ENCODE measurements at places on chromosomes 7 and 10.

- DNase-seq, result no peak
Measured at GRCh38 chr7:24019841-24020240, 264.1 kb upstream of the NPY start.

- DNase-seq, result no peak
Measured at GRCh38 chr10:118308664-118309063, 33.5 kb downstream of the FAM204A start.

DNA sequence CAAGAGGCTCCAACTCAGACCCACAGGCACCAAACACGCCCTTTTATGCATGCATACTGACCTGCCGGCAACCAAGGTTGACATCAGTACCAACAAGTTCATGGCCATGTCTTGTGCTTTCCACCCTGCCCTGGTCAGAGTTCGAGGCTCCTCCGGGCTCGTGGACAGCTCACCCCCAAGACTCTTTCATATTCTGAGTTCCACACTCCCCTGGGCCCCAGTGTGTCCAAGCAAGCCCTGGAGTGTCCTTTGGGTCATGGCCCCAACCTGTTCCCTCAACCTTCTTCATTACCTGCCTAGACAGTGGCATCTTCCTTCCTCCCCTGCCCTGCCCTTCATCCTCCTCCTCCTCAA lies 40.5 kb downstream of the HIF1AN start:
- no peak for DNase-seq

DNA sequence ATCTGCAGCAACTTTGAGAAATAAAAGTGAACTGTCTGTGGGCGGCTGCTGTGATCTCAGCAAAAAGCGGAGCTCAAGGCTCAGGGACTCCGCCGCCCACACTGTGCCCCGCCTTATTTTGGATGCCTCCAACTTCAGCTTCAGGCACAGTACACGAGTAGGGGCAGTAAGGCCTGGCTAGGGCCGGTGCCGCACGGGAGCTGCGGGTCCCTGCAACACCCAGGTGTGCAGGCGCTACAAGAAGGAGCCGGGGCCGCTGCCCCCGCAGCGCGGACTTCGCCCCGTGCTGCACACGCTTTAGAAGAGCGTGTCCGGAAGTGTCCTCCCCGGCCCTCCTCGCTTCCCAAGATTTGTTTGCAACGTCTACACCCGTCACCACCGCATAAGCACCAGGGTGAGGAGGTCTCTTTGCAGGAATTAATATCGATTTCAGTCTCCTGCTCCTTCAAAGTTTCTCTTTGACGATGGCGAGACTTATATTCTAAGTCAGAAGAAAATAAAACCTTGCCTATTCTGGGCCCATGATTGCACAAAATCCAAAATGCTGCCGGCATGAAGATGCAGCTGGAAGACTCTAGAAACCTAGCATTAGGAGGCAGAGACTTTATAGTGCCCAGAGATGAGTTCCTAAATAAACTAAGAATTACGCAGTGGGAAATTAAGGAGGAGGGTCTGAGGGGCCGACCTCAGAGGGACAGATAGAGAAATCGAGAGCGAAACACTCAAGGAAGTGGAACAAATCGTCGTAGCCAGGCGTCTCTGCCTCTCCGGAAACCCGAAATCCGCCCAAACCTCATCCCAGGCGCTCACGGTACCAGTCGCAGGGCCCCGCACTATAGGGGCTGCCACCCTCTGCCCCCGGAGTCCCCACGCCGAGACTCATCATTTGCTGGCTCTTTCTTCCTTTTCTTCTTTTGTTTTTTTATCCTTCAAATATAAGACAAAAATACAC lies 6.4 kb downstream of the VAX1 start:
- no peak for DNase-seq

DNA sequence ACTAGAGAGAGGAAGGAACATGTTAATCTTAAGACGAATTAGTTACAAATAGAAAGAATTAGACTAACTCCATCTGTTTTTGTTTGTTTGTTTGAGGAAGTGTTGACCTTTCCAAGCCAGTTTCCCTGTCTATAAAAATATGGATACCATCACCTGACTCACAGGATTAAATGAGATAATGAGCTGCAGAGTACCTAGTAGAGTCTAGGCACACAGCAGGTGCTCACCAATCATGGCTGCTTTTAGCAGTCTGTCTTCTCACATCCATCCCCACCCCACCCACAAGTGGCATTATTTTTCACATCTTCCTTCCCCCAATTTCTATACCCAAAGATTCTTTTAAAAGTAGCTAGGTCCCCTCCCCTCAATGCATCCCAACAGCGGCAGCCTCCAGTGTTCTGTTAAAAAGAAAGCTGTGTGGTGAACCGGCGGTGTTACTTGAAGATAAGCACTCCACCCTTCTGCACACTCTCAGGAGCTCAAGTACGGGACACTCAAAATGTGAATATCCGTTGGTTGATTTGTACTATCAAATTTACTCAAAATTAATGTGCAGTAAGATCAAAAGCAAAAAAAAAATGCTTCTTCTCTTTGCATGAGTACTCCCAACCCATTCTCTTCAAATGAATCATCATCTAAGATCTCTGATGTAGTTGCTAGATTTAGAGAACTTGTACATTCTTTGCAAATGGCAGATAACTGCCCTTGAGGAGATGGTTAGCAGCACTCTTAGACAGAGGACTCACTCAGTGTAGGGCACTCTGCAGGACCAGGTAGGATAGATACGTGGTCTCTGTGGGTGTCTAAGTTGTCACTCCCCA lies 145.4 kb upstream of the ASAH2 start:
- no peak for DNase-seq
